ENCODE measurements at places on chromosomes 5 and 9.
A peak's percentile ranks its signal among the peaks of the same experiment; 100 is the strongest.

- DNase-seq = peak; percentile 8
Measured at GRCh38 chr5:350355-350754, 28.8 kb downstream of the AHRR start.

- DNase-seq = peak; percentile 64
Measured at GRCh38 chr9:122158202-122158601, 1.4 kb downstream of the NDUFA8 start.

- DNase-seq = peak; percentile 12
Measured at GRCh38 chr9:116812231-116813030, 125.3 kb downstream of the TRIM32 start.

GRCh38 chr5:115297031-115297430, 577 bp upstream of the CCDC112 start:
- peak; percentile 18 for DNase-seq
